ENCODE measurements at places on chromosomes 1 and 21. TPM values are rescaled to one million over a fixed set of nuclear protein-coding genes. Genes with fewer than 3 reads are reported as not detected.

VSIG8 gene
- not detected for total RNA-seq

PUM1 gene
- total RNA-seq: 68.8 TPM

GPR25 gene
- total RNA-seq: not detected

SPATA21 gene
- not detected for total RNA-seq

UTP11 gene
- 29.2 TPM for total RNA-seq

FNBP1L gene
- 17.8 TPM for total RNA-seq

C1orf105 gene
- 3.3 TPM for total RNA-seq

RPTN gene
- total RNA-seq: not detected

S100A2 gene
- not detected for total RNA-seq

SELENBP1 gene
- 43.6 TPM for total RNA-seq

MYCL gene
- 0.70 TPM for total RNA-seq

KRTAP10-9 gene
- not detected for total RNA-seq

ZNF683 gene
- not detected for total RNA-seq

CCDC181 gene
- 0.37 TPM for total RNA-seq

DNAJB4 gene
- 83.6 TPM for total RNA-seq

ZNF648 gene
- total RNA-seq: not detected

IL23R gene
- not detected for total RNA-seq

VAMP4 gene
- total RNA-seq: 4.9 TPM

MYOG gene
- not detected for total RNA-seq

FCRLB gene
- 0.20 TPM for total RNA-seq

CD1D gene
- 0.48 TPM for total RNA-seq

RBP7 gene
- total RNA-seq: 33.9 TPM

HNRNPCL4 gene
- total RNA-seq: not detected

OR2L13 gene
- total RNA-seq: not detected

SYPL2 gene
- total RNA-seq: 4.7 TPM

IPP gene
- 7.2 TPM for total RNA-seq

GUCA2A gene
- not detected for total RNA-seq

HLX gene
- 6.2 TPM for total RNA-seq

NTNG1 gene
- 1.8 TPM for total RNA-seq

MEF2D gene
- total RNA-seq: 104 TPM

RYR2 gene
- 756 TPM for total RNA-seq

NECTIN4 gene
- total RNA-seq: not detected

HTR1D gene
- not detected for total RNA-seq

NID1 gene
- 112 TPM for total RNA-seq

HNRNPCL1 gene
- not detected for total RNA-seq

FAM72C gene
- 0.12 TPM for total RNA-seq

UMODL1 gene
- total RNA-seq: not detected

LRRC53 gene
- total RNA-seq: not detected

S100A3 gene
- total RNA-seq: 1.8 TPM

SLC25A24 gene
- 14.4 TPM for total RNA-seq

ST6GALNAC3 gene
- 9.3 TPM for total RNA-seq

S100A9 gene
- 199 TPM for total RNA-seq

Measured in right atrium auricular region (tissue), 2 donors.